Stimulated activated CD4-positive, alpha-beta T cell treated with anti-CD3 and anti-CD28 coated beads, Interleukin-12 subunit alpha, Interleukin-12 subunit beta, amount 100 ng/mL, for 4 hours (primary cell): ENCODE measurements at places on chromosomes 6 and 20.

DNA sequence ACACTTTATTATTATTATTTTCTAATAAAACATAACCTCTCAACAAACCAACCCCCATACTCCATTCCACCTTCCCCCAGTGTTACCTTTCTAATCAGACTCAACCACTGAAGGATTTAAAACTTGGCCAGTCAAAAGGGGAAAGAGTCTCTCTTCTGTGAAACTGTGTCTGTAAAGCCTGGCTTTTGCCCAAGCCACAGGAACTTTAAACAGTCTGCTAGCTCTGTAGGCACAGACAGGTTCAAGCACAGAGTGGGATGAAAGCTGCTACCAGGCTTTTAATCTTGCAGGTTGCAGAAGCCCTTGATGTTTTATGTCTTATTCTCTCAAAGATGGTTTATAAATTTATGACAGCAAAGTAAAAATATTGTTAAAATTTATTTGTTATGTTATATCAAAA is 585.7 kb downstream of the TENT5A start:
- DNase-seq = no peak

GRCh38 chr20:57840066-57840465 is 130.3 kb upstream of the PMEPA1 start:
- no peak for DNase-seq

DNA sequence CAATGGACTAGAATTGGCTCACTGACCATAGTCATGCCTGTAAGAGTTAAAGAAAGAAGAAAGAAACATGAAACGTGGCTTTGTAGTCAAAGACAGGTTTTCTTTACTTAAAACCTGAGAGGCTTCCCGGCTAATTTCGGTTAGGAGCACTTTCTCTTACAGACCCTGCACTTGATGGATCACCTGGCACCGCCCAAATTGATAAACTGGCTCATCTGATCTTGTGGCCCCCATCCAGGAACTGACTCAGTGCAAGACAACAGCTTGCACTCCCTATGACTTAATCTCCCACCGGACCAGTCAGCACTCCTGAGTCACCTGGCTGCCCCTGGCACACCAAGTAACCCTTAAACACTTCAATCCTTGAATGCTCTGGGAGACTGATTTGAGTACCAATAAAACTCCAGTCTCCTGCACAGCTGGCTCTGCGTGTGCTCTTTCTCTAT is 12.3 kb downstream of the TMEM14B start:
- no peak for DNase-seq

DNA sequence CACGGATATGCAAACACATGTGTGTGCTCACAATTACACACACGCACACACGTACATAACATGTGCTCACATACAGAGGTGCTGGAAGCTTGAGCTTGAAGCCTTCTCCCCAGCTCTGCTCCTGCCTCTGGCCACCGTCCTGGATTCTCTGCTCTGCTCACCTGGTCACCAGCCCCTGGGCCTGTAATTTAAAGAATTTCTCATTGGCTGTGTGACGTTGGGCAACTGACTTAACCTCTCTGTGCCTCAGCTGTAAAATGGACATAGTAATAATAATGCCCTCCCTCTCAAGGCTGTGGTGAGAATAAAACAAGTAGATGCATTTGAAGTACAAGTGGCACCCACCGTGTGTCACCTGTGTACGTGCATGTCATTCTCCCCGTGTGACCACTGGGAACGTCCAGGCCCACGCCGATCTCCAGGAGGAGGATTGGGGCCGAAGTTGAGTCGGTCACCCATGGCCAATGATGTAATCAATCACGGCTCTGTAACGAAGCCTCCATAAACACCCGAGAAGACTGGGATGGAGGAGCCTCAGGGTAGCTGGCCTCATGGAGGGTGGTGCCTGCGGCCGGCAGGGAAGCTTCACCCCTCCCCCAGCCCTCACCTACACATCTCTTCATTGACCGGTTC is 160.9 kb upstream of the AFDN start:
- DNase-seq = no peak

GRCh38 chr20:43749734-43750294 is 23.0 kb upstream of the GTSF1L start:
- DNase-seq = peak; percentile 90

GRCh38 chr6:4363656-4364055 is 228.3 kb upstream of the ECI2 start:
- no peak for DNase-seq

- DNase-seq = no peak
Observed at GRCh38 chr20:56420940-56421688, 9.1 kb downstream of the CASS4 start.

DNA sequence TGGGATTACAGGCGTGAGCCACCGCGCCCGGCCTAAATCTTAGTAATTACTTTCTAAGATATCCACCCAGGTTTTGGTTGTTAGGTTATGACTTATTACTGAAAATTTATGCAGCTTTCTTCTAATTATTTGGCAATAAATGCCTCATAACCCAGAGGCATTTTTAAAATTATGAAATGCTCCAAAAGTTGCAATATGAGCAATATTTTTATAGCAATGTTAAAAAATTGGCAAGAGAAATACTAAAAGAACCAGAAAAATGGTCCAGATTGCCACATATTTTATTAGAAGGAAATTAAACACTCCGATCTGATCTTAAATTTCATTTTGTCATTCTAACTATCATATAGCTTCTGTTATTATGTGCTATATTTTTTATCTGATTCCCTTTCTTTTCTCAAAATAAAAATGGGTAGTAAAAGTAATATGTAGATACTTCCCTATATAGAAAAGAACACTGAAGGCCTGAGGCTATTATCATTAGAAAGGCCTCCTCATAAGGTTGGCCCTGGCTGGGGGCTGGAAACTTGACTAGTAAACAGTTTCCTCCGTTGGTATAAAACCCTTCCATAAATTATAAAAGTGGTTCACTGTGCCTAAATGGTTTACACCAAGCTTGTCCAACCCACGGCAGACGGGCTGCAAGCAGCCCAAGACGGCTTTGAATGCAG is 22.1 kb downstream of the BLOC1S5 start:
- DNase-seq = no peak

GRCh38 chr6:68082086-68082485 is 553.0 kb upstream of the ADGRB3 start:
- DNase-seq = no peak

DNA sequence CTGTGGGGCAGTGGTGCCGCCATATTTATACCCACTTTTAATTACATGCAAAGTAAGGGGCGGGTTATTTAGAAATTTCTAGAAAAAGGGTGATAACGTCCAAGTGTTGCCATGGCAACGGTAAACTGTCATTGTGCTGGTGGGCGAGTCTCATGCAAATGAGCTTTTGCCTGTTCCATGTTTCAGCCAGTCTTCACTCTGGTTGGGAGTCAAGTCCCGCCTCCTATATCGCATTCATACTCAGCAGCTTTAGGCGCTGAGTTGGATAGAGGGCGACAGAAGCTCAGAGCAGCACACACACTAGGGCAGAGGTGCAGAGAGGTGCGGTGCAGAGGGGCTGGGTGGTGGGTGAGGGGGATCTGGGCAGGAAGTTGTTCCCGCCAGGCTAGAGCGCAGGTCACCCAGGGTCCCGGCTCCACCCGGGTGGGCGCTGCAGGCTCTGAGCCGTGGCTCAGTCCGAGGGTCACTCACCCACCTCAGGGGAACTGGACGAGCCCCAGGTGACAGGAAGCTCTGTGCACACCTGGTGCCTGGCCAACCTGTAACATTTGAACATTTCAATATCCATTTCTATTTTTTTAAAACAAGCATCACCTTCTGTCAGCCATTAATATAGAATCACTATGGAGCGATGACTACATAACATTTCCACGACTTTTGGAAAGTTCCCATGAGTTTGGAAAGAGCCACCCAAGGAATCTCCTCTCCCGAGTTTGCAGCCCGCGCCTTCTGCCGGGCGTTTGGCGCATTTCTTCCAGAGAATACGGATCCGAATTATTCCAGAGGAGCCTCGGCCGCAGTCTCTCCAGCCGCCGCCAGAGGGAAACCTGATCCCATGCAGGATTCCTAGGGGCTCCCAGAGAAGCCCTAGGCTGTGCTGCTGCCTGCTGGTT is 89.1 kb upstream of the PHACTR3 start:
- DNase-seq = peak; percentile 19

GRCh38 chr6:40727271-40727670 is 140.1 kb upstream of the LRFN2 start:
- no peak for DNase-seq

GRCh38 chr6:161716176-161716575 is 442.3 kb upstream of the AGPAT4 start:
- no peak for DNase-seq

- no peak for DNase-seq
Observed at GRCh38 chr20:63521602-63522001, 1.0 kb downstream of the PPDPF start.

DNA sequence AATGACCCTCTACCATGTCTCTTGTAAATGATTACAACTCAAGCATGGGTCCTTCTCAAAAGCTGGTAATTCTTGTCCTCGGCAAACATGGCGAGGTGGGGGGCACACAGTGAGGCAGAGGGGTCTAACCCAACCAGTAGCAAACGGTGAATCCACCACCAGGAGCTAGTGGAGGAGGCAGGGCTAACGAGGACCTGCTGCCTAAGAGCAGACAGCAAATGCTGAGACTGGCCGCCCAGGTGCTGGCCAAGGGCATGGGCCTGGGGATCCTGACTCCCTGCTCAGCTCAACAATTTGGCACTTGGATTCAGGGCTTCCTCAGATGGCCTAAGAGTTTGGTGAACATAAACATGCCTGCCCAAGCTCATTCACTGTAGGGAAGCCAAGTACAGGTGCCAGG is 18.4 kb downstream of the PCIF1 start:
- DNase-seq = no peak
